NT2/D1 (cell line): ENCODE measurements at places on chromosomes 11 and 22.

GRCh38 chr11:8094656-8095055, 13.6 kb downstream of the TUB start:
- no peak for DNase-seq

- DNase-seq, result peak; percentile 97
These were observed at the start of gene RBM4B for GRCh38 chr11:66677599-66678375. RBM4B (minus strand) TSS chr11:66677887; CDS start chr11:66677079, 808 bp downstream.

GRCh38 chr11:61089806-61090491, 12.3 kb upstream of the CD5 start:
- no peak for DNase-seq

GRCh38 chr22:45562537-45563361, 60.1 kb downstream of the FBLN1 start:
- DNase-seq, result no peak

- DNase-seq, result no peak
These were observed 42.2 kb downstream of the TRIOBP start for GRCh38 chr22:37739035-37739434.

- DNase-seq, result no peak
These were observed 126.5 kb downstream of the CHST1 start for GRCh38 chr11:45538939-45539338.

- DNase-seq, result no peak
These were observed 16.1 kb upstream of the NECTIN1 start for GRCh38 chr11:119745112-119745511.

GRCh38 chr11:125171974-125172373, 7.4 kb downstream of the PKNOX2 start:
- DNase-seq, result no peak

DNA sequence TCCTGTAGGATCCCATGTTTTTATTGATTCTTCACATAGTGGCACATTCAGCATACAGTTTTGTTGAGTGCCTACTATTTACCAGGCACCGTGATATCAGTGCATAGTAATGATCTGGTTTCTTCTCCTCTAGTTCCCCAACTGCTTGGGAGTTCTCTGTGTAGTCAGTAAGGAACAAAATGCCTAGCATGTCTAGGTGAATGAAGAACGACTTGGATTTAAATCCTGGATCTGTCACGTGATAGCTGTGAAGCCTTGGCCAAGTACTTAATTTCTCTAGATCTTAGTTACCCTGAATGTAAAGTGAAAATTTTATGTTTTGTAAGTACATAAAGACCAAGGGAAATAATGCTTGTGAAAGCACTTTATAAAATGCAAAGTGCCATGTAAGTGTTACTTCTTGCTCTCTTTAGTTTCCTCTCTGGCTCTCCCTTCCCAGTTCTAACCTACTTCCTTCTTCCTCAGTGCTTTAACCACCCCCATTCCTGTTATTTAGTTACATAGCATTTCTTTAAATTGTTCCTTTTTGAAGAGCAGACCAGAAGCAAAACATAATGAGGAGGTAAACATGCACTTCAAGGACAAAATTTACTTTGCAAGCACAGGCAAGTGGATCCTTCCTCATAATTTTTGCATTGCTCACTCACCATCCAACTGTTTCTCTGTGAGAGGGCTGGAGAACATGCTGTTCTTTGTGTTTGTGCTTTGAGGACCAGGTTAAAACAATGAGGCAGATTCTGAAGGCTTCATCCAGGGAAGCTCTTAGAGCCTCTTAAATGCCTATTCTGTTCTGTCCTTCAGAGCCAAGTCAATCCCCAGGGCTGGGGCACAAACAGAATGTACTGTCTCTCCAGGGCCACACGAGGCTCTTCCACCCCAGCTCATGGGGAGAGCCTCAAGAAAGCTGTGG, 353.9 kb upstream of the TENM4 start:
- peak; percentile 27 for DNase-seq

DNA sequence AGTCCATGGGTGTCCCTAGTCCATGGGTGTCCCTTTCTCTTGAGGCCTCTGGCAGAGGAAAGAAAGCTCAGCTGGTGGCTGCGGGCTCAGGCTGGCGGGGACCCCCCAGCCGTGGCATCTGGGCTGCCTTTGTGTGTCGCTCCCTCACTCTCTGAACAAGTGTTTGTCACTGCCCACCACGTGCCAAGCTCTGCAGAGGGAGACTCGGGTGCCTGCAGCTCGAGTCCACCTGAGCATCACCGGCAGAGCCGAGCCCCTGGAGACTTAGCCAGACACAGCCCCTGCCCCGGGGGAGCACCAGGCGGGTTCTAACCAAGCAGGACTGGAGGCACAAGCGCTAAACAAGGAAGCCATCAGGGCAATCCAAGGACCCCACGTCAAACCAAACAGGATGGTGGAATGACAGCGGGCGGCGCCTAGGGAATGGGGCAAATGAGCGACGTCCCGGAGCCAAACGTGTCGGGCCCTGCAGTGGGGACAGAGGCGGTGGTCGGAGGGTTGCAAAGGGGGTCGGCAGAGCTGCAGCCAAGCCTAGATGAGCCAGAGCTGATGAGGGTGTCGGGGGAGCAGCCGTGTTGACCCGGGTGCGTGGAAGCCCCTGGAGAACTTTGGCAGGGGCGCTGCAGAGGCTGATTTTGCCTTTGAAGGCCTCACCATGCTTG, 2.1 kb upstream of the GRAMD4 start:
- no peak for DNase-seq

GRCh38 chr22:45617948-45618347, 53.7 kb upstream of the ATXN10 start:
- DNase-seq, result no peak

DNA sequence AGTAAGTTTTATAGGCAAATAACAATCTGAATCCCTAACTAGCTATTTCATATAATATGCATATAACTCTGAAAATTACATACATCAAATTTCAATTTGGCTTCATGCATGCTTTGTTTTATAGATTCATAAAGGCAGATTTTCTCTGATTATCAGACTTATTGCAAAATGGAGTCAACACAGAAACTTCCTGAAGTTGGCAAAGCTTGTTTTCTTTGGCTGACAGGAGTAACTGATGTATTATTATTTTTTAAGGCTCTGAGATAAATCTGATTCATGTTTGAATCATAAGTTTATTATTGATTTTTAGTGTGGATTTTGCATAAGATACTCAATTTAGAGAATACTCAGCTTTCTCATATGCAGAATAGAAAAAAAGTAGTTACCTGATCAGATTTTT, 356.3 kb upstream of the CCDC90B start:
- DNase-seq, result no peak

- no peak for DNase-seq
These were observed 84.1 kb downstream of the TNRC6B start for GRCh38 chr22:40261783-40262182.

GRCh38 chr11:125342281-125342930, 153.7 kb downstream of the FEZ1 start:
- no peak for DNase-seq

DNA sequence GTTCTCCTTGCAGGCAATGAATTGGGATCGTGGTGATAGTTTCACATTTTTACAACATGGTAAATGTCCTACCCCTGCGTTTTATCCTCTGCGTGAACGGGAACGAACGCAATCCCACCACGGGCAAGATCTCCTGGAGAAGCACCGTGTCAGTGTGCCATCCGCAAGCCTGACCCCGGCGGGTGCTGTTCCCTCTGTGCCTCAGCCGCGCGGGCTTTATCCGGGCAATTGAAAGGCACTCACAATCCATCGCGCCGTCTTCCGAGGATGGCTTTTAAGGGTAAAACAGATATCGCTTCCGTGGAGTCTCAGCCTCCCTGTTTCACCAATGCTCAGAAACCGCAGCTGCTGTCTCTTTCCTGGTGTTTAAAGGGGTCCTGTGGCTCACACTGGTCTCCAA, 1387.5 kb downstream of the BRD1 start:
- DNase-seq, result no peak

DNA sequence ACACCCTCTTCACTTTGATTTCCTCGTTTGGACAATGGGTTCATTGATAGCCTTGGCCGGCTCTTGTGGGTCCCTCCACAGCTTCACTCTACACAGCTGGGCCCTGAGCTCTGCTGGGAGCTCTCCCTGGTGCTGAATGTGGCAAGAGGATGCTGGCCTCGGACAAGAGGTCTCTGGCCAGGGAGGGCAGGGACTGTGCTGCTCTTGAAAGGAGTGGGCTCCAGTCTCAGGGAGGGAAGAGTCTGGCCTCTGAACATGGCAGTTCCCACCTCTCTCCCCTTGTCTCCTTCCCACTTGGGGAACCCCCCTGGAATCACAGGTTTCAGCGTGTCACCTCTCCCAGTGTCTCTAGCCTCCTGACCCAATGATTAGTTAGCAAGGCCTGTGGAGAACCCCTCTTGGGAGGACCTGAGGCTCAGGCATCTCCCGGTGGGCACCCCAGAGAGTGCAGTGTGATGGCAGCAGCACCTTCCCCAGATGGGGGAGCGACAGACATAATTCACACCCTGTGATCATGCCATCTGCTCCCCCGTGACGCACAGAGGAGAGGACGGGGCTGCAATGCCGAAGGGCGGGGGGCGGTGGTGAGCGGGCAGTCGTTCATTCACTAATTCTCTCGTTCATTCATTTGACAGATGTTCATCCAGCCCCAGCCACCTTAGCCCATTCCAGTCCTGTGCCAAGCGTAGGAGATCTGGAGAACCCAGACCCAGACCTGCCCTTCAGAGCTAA, 2.8 kb upstream of the CABP7 start:
- peak; percentile 69 for DNase-seq

DNA sequence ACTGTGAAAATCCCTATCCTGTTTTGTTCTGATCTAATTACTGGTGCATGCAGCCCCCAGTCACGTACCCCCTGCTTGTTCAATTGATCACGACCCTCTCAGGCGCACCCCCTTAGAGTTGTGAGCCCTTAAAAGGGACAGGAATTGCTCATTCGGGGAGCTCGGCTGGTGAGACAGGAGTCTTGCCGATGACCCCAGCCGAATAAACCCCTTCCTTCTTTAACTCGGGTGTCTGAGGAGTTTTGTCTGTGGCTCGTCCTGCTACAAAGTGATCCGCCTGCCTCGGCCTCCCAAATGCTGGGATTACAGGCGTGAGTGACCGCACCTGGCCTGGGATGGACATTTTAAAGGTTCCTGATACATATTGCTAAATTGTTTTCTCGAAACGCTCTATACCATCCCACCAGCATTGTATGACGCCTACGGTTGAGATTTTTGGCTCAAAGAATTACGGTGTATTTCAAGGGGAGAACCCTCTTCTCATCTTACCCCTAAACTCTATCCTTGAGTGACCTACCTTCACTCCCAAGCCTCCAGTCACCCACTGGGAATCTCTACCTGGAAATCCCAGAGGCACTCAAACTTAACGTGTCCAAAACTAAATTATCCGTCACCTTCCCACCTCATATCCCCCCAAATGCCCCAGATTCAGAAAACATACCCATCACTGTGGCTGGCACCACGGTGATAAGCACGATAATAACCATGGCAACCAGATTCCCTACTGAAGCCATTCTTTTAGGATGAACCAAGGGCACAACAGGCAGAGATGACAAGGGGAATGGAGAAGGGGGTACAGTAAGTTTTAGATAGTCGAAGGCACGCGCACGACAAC, 789 bp upstream of the POLA2 start:
- DNase-seq, result no peak

GRCh38 chr22:35630387-35630793, 13.3 kb upstream of the MB start:
- no peak for DNase-seq

- no peak for DNase-seq
These were observed 13.2 kb upstream of the PAFAH1B2 start for GRCh38 chr11:117130879-117131278.

- no peak for DNase-seq
These were observed 21.5 kb downstream of the C11orf58 start for GRCh38 chr11:16759857-16760508.

- DNase-seq, result no peak
These were observed 94.1 kb upstream of the NNMT start for GRCh38 chr11:114202011-114202609.

- no peak for DNase-seq
These were observed 427.3 kb upstream of the CHORDC1 start for GRCh38 chr11:90650153-90650552.

DNA sequence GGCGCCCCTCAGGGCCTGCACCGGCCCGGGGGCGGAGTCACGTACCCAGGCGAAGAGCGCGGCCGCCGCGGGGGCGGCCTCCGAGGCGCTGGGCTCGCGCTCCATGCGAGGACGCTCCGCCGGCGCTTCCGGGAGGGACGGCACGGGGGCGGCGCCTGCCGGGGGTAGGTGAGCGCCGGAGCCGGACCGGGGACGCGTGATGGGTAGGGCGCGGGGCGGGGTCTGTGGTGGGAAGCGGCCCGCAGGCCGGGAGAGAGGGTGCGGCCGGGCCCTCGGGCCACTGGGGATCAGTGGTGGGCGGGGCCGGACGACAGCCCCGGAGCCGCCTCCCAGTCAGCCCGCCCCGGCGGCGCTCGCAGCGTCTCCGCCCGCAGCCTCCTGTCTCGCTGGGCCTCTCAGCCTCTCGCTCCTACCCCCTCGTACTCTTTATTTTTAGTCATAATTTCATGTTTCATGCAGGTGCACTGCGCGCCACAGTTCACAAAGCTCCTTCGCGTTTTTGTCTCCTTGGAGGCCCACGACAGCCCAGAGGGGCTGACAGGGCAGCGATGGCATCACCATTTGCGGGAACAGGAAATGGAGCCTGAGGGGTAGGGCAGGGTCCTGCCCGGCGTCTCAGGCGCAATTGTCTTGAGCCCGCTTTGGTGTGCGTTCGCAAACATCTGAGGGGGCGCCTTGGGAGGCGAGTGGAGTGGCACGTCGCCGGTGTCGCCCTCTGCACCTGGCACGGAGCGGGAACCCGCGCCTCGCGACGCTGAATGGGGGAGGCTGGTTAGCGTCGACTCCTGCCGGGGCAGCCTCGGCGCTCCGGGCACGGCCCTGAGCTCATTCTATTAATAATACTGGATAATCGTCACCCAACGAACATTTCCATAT, at the start of gene SERGEF:
Gene SERGEF (minus strand): TSS at position 142 of the 876 bp plus-strand sequence. CDS start 37 bp downstream, at position 105.
- DNase-seq, result peak; percentile 74

DNA sequence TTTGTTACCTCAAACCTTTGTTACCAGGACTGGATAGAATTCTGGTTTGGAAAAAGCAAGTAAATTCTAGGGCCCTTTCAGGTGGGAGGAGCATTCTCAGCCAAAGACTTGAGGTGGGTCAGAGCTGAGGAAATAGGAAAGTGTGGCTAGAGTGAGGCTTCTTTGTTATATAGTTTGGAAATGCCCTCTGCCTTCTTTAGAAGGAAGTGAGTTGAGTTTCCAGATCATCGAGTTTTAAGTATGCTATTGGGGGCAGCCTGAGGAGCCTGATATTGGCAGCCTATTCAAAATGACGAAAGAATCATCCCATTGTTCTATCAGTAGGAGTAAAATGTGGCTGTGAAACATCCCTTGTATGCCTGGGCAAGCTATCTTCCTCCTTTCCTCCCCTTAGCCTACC, 134.1 kb downstream of the ARHGAP42 start:
- DNase-seq, result no peak
